HFFc6 (cell line): ENCODE measurements at places on chromosomes 3 and 15.

- DNase-seq: no peak
Measured at GRCh38 chr15:78382114-78382880, 42.1 kb downstream of the CRABP1 start.

- peak; percentile 20 for DNase-seq
Measured at GRCh38 chr3:43503067-43503728, 118.6 kb downstream of the ANO10 start.

DNA sequence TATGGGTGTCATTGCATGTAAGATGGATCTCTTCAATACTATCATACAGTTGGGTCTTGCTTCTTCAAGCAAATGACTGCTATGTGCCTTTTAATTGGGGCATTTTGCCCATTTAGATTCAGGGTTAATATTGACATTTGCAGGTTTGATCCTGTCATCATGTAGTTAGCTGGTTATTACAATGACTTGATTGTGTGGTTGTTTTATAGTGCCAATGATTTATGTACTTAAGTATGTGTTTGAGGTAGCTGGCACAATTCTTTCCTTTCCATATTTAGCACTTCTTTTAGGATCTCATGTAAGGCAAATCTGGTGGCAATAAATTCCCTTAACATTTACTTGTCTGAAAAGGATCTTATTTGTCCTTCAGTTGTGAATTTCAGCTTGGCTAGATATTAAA, 267.5 kb downstream of the VGLL3 start:
- no peak for DNase-seq

DNA sequence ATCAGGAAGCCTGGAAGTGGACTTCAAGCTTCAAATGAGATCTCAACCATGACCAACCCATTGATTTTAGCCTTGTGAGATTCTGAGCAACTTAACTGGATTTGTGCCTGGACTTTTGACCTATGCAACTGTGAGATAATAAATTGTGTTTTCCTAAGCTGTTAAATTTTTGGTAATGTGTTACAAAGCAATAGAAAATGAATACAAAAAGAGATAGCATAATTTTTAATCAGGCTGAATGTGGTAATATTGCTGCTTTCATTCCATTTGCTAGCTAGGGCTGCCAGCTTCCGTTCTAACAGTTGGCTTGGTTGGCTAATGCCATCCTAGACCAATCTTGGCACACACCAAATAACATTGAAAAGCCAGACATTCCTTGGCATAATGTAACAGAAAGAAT, 12.2 kb downstream of the PROS1 start:
- DNase-seq: no peak

GRCh38 chr3:71056327-71056726, 527.2 kb downstream of the FOXP1 start:
- DNase-seq: no peak

DNA sequence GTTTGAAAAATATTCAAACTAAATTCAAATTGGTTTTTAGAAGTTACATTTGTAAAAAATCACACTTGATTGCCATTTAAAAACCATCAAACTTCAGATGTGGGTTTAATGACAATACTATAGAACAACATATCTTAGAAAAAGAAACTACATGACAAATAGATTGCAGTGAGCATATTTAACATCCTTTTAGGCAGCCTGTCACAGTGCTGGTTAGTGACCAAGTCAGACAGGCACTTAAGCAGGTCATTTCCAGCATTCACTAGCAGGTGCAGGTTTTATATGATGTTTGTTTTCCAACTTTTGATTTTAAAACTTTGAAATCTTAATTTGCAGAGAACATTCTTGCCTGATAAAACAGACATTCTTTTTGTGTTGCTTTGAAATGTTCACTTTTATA, 115.7 kb downstream of the MBNL1 start:
- DNase-seq: no peak

- DNase-seq: no peak
Measured at GRCh38 chr3:21668012-21668411, 83.0 kb downstream of the ZNF385D start.

- peak; percentile 49 for DNase-seq
Measured at GRCh38 chr3:184300378-184300720, 1.3 kb downstream of the PSMD2 start.

- DNase-seq: peak; percentile 39
Measured at GRCh38 chr3:81308306-81308705, 453.1 kb downstream of the GBE1 start.

- peak; percentile 33 for DNase-seq
Measured at GRCh38 chr3:42547401-42547945, 34.3 kb downstream of the SEC22C start.

GRCh38 chr3:52384019-52384761, 60.7 kb downstream of the SEMA3G start:
- no peak for DNase-seq

DNA sequence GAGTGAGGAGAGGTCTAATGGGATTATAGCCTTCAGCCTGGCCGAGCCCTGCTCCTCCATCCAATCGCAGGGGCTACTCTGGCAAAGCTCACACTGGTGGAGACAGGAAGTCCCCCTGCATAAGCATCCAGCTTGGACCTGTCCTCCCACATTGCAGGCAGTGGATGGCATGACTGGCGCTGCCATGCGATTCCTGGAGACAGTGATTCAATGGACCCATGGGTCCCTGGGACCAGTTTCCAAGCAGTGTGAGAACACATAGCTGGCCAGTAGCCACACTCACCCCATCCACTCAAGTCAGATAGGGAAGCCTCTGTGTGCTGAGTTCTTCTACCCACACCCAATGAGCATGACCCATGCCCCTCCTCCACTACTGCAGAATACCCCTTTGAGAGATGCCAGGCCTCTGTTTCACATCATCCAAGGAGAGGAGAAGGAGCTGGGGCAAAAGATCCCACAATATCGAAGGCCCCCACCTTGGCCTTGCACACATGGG, 18.1 kb upstream of the POC1A start:
- no peak for DNase-seq

- peak; percentile 95 for DNase-seq
Measured at GRCh38 chr3:107208100-107208499, 169.1 kb upstream of the CCDC54 start.

DNA sequence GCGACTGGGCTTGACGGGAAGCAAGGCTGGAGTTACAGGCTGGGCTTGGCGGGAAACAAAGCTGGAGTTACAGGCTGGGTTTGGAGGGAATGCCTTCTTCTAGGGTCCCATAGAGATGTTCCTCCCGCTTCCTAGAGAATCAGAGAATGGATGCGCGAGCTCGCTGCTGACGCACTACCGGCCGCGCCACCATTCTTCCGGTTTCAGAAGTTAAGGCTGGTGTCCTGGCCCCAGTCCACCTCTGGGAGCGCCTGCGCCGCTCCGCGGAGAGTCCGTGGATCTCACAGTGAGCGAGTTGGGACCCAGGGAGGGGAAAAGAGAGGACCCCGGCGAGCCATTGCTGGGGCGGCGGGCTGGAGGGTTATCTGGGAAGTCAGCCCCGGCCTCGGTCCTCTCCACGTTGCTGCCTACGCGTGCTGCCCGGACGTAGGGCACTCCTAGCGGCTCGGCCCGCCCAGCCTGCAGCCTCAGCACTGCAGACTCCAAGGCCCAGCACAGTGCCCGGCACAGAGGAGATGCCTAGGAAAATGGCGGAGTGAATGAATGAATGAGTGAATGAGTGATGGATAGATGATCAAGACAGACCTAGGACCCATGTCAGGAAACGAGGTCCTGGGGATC, at the start of gene ZNF502:
TSS of gene ZNF502 (plus strand) at position 206 of the 621 bp plus-strand sequence. CDS start 7,602 bp downstream, outside the sequence.
- no peak for DNase-seq

DNA sequence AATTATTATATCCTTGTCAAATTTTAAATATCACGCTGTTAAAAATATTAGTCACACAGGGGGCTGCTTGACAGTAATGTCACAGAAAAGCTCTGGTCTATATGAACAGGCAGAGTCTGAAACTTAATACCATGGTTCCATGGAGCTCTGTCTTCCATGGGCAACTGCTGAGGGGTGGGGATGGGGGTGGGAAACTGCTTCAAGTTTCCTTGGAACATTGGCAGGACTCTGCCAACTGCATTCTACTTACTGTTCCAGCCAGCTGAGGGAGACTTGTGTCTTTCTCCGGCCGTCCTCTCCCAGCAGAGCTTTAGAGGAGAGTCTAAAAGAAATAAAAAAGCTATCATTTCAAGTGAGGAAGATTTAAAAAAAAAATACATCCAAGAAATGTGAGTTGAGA, 348.7 kb downstream of the ZIC1 start:
- DNase-seq: no peak

- DNase-seq: no peak
Measured at GRCh38 chr3:60765776-60766175, 485.5 kb downstream of the FHIT start.

- no peak for DNase-seq
Measured at GRCh38 chr3:156732261-156732660, 57.9 kb downstream of the TIPARP start.

DNA sequence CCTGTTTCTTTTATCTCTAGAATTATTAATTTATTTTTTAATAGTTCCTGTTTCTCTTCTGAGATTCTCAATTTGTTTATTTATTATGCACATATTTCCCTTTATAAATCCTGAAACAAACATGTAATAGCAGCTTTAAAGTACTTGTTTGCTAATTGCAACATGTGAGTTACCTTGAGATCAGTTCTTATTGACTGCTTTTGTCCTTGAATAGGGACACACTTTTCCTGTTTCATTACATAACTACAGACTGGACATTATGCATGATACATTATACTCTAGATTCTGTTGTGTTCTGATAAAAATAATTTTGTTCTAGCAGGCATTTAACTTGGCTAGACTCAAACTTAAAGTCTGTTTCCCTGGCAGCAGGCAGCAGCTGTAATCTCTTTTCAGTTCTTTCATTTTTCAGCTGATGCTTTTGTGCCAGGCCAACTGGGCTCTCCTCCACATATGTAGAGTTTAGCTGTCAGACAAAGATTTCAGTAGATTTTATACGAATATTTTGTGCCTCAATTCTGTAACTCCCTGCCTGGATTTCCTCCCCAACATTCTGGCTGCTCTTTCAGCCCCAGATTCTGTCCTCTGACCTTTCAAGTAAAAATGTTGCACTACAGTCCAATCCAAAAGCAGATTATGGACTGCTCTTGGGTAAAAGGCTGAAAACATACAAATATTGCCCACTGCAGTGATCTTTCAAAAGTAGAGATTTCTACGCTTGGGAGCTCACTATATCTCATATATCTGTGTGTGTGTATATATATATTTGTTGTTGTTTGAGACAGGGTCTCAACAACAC, 41.9 kb downstream of the PCOLCE2 start:
- DNase-seq: no peak

DNA sequence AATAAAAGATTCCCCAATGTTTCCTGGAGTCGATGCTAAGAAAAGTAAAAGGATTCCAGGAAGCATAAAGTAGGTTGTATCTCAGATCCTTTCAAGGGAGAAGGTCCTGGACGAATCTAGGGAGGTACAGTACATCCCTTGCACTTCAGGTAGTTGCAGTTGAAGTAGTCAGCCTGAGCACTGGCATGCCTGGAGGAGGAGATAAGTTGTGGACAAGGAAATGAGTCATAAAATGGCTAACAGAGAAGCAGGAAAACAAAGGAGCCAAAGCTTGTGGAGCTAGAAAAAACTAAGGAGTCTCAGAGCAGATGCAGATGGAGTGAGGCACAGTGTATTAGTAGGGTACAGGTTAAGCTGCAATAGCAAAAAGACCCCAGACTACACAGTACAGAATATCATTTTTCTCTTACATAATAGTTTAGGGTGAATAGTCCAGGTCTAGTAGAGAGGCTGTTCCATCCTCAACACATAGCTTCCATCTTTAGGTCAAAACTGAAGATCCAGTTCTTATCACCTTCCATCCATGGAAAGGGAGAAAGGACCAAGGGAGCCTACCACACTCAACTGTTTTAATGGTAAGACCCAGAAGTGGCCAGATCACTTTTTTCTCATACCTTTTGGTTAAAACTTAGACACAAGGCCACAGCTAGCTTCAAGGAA, 41.3 kb downstream of the COL6A5 start:
- no peak for DNase-seq

GRCh38 chr15:64333986-64334929, 21.7 kb downstream of the CSNK1G1 start:
- DNase-seq: no peak

DNA sequence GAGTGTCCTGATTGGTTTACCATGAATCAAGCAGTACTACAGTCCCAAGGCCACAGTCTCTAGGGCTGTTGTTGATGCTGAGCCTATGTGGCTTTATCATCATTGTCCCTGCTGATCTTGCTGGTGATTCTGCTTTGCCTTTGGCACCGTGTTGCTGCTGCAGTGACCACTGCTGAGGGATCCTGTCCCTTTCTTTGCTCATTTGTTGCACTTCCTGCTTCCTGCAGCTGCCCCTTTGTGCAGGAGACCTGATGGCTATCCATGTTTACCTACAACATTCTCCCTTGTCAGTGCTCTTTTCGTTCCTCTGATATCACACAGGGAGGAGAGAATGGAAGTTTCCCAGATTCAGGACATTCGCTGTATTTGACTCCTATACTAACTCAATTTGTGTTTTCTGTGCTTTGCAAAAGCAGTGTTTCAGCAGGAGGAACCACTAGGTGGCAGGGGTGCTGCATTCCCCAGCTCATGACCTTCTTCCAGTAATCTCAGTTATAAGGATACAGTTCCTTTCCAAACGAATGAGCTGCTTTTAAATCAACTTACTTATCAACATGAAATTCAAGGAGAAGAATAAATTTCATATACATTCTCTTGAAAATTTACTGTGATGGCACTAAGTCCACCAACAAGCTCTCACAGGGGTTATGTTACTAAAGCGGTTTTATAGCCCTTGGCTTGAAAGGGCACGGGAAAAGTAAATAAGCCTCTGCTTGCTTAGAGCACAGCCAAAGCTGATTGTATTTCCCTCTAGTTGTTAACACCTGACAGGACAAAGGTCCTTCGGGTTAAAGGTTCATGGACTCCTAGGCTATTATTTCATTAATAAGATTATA, 9.7 kb upstream of the THUMPD3 start:
- DNase-seq: peak; percentile 63

- DNase-seq: peak; percentile 19
Measured at GRCh38 chr15:74642734-74643664, 27.4 kb downstream of the CLK3 start.

DNA sequence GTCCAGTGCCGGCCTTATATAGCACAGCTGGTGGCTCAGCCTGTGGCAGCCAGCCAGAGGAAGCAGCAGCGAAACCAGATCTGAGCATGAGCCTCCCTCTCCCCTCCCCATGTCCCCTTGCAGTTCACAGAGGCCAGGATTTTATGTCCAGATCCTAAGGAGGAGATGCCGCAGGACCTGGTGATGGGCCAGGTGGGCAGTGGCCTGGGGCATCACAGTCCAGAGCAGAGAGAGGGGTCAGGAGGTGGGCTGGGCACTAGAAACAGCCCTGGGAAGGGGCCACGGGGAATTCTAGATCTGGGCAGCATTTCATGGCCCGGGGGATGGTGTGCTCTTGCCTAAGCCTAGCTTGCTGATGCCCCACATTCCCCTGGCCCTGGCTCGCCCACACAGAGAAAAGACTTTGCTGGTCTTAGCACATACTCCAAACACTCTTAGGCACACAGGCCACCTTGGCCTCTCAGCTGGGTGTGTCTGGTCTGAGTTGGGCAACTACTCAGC, 259 bp upstream of the CILP start:
- no peak for DNase-seq
